ENCODE measurements at places on chromosomes 7 and 10.

DNA sequence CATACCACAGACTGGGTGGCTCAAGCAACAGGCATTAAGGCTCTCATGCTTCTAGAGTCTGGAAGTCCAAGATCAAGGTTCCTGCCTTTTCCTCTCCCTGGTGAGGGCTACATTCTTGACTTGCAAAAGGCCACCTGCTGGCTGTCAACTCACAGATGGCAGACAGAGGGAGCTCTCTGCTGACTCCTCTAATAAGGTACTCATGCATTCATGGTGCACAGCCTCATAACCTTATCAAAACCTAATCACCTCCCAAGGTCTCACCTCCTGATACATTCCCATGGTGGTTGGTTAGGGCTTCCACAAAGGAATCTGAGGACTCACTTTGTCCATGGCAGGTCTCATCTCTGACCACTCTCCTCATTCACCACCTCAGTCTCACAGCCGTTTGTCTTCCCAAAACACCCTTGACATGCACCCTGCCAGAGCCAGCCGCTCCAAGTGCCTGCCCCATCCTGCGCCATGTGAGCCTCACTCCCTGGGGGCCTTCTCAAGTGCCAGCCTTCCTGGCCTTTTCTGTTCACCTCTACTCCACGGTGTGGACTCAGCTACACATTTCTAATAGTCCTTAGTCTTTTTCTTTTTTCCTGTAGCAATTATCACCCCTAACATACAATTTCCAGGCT, 400.3 kb upstream of the ADARB2 start:
- no peak for DNase-seq

- DNase-seq: no peak
Observed at GRCh38 chr10:69904533-69904932, 102.8 kb downstream of the COL13A1 start.

- DNase-seq: no peak
Observed at GRCh38 chr10:129694691-129695243, 227.7 kb downstream of the MGMT start.

- DNase-seq: no peak
Observed at GRCh38 chr10:42113158-42113450, 525.3 kb downstream of the ZNF33B start.

- DNase-seq: no peak
Observed at GRCh38 chr7:7156663-7157062, 25.7 kb upstream of the C1GALT1 start.

DNA sequence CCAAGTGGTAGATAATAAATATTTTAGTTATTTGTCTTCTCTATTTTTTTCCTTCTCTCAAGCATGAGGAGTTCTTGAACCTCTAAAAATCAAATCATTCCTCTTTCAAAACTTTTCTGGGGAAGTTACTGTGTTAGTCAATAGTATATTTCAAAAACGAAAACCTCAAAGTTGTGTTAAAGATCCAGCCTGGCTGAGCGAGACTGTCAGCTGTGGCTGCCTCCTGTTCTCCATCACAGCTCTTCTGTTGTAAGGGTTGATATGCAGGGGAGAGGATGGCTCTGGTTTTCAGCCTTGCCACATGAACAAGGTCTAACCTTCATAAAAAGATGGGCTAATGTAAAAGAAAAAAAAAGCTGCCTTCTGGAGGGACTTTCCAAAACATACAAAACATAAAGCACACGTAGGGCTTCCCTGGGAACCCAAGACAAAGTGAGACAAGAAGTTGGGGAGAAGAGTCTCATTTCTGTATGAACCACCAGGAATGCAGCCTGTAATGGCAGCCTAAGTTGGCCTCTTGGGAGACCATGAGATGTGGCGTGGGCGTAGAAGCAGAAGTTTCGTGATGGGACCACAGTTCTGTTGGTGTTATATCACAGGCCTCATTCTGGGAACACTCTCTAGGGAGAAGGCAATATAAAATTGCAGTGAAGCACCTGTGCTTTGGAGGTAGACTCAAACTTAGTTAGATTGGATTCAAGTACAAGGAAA, 77.9 kb upstream of the FHIP2A start:
- no peak for DNase-seq

GRCh38 chr10:80753612-80754011, 215.9 kb downstream of the SH2D4B start:
- DNase-seq: no peak

- no peak for DNase-seq
Observed at GRCh38 chr7:8172372-8173354, 89.3 kb downstream of the ICA1 start.

DNA sequence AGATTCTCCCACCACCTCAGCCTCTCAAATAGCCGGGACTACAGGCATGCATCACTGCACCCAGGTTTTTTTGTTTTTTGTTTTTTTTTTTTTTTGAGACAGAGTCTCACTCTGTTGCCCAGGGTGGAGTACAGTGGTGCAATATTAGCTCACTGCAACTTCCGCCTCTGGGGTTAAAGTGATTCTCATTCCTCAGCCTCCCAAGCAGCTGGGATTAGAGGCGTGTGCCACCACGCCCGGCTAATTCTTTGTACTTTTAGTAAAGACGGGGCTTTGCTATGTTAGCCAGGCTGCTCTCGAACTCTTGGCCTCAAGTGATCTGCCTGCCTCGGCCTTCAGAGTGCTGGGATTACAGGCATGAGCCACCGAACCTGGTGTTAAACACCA, 107.5 kb upstream of the KIF5B start:
- no peak for DNase-seq
